Activated naive CD4-positive, alpha-beta T cell treated with anti-CD3 and anti-CD28 coated beads, Interleukin-2, amount 50 U/mL, for 72 hours (primary cell): ENCODE measurements at places on chromosomes 2 and 18. TPM values are rescaled to one million over a fixed set of nuclear protein-coding genes. Genes with fewer than 3 reads are reported as not detected.

GRCh38 chr2:241302759-241303651, 12.5 kb downstream of the HDLBP start:
- DNase-seq: no peak

DNA sequence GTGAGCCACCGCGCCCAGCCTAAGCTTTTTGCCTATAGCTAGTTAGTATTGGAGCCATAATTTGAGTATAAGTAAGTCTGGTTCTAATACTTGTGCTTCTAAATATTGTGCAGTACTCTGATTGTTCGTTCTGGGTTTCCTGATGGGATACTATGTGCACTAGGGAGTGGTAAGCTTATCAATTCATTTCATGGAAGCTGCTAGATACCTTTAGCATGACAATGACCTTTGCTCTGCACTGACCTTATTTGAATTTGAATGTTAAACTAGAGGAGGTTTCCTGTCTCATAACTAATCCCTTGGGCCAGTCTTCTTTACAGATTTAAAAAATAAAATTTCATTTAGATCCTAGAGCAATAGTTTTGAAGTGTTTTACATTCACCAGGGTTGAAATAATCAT, 125.1 kb downstream of the GPD2 start:
- no peak for DNase-seq

GRCh38 chr2:238701341-238702206, 146.3 kb upstream of the TWIST2 start:
- no peak for DNase-seq

- no peak for DNase-seq
Observed at GRCh38 chr2:61549546-61549945, 11.4 kb upstream of the XPO1 start.

DNA sequence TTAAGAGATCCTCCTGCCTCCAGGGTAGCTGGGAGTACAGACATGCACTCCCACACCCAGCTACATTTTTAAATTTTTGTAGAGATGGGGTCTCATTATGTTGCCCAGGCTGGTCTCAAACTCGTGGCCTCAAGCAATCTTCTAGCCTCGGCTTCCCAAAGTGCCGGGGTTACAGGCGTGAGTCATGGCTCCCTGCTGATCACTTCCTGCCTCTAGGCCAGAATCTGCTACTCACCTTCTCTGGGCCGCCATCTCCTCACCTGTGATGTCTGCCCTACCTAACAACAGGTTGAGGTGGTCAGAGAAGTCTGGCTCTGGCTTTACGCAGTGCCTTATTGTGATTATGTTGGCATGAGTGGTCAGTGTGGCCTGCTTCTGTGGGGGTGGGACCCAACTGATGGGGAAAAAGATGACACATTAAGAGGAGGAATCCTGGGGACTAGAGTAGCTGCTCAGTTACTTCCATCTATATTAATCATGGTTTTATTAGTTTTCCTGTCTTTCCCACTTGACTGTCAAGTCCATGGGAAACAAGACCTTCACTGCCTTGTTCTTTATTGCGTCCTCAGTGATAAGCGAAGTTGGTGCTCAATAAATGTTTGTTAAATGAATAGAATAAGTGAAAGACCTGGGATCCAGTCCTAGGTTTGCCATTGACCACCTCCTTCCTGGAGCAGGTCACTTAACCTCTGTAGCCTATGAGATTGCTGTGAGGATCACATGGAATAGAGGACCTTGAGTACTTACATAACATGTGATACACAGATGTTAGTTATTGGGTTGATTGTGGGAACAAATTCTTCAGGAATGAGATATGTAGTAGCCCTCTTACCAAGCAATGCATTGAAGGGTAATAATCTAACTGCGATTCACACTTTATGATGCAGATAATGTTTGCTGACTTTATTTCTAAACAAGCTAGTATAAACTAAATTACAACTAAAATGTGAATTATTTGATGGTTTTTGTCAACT, 15.7 kb downstream of the KCTD1 start:
- DNase-seq: no peak

- DNase-seq: no peak
Observed at GRCh38 chr2:222837643-222838056, 23.2 kb upstream of the ACSL3 start.

DNA sequence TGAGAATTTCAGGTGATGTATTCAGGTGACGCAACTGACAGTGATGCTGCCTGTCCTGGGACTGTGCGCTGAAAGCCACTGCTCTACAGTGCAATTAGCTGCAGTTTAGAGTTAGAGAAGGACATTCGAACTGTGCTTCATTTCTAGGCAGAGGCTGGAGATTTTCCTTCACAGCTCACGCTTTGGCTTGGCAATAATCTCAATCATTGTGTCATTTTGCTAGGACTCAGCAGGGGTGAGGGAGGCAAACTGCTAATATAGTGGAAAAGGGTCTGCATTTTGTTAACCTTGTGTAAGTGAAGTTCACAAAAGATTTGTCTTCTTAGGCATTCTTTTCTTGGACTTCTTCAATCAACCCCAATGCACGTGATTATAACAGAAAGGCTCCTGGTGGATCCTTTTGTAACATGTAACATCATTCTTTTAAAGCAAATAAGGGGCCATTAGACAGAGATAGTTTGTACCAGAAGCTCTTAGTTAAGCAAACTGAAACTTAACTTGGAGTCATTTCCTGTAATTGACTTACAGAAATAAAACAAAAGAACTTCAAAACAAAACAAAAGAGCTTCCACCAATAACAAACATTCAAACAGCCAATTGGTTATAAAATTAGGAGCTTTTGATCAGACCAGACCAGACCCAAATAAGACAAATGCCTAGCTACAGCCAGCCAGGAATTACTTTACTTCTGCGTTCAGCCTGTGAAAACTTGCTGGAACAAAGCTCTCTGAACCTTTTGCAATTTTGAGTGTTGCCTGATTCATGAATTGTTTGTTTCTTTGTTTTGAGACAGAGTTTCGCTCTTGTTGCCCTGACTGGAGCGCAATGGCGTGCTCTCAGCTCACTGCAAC, 1376.3 kb upstream of the CELF4 start:
- DNase-seq: no peak

- no peak for DNase-seq
Observed at GRCh38 chr18:9140381-9140780, 3.8 kb downstream of the ANKRD12 start.

GRCh38 chr2:58645017-58645416, 403.9 kb upstream of the FANCL start:
- no peak for DNase-seq

DNA sequence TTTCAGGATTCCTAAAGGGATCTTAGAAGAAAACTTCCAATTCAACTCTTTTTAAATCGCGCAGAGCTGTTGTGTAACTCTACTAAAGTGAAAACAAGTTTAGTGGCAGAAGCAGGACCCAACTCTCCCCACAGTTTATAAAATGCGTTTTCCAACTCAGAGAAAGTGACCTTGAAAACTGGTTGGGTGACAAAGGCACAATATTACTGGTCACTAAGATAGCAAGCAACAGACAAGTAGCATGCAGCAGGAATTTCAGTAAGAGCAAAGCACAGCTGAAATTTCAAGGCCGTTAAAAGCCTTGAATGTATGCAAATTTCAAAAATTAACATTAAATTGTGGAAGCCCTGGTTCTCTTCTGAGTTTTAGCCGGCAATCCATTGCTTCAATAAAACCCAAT, 66.9 kb downstream of the STK39 start:
- no peak for DNase-seq

FAM117B gene
- 17.7 TPM for total RNA-seq

C2orf72 gene
- 5.7 TPM for total RNA-seq

EGR4 gene
- total RNA-seq: not detected
